Anterior cingulate cortex (tissue), 58 donors: ENCODE measurements at places on chromosomes 2 and 18.

DNA sequence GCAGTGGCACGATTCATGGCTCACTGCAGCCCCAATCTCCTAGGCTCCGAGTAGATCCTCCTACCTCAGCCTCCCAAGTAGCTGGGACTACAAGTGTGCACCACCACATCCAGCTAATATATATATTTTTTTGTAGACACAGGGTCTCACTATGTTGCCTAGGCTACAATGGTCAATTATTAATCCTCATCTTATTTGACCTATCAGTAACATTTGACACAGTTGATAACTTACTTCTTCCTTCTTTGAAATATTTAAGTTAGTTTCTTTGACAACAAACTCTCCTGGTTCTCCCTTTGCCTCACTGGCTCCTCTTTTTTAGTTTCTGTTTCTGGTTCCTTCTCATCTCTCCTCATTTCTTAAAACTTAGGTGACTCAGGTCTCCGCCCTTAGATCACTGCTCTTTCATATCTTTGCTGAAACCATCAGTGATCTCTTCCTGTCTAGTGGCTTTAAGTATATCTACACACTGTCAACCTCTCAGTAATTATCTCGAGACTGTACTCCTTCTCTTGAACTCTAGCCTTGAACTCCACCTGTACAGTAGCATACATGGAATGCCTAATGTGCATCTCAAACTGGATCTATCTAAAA, 11.5 kb downstream of the PGAP1 start:
- DNase-seq = no peak

GRCh38 chr18:62974388-62974787, 259.0 kb downstream of the PHLPP1 start:
- DNase-seq = no peak

- DNase-seq = no peak
These were observed 236.0 kb downstream of the SH3BP4 start for GRCh38 chr2:235187806-235188205.

DNA sequence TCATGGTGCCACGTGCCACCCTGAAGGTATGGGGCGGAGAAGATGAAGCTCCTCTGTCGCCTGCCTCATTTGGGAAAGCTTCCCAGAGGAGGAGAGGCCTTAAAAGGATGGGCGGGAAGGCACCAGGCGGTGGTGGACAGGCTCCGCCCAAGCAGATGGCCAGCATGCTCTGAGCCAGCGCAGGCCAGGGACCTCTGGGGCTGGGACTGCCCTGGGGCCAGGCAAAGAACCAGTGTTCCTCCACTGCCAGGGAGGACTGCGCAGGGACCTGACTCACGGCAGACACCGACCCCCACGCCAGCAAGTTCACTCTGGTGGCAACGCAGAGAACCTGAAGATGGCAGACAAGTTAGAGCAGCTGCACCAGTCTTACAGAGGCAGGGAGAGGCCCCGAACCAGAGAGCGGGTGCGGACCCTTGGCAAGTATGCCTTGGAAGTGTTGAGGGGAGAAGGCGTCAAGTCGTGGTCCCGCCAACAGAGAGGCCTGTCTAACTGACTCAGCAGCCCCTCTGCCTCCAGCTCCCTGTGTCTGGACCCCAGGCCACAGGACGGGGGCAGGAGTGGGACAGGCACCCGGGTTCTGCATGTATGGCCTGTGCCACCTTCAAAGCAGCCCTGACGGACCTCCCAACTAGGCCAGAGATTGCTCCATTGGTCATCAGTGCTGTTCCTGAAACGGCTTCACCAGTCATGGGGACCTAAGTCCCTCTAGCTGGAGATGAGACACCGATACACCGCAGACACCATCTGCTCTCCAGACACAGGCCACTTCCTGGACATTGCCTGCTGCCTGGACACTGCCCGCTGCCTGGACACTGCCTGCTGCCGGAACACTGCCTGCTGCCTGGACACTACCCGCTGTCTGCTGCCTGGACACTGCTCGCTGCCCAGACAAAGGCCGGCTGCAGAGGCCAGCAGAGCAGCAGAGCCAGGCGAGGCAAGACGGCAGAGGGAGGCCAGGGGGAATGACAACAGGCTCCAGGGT, 124.7 kb downstream of the HDAC4 start:
- DNase-seq = no peak

GRCh38 chr2:83850071-83850725, 608.9 kb downstream of the SUCLG1 start:
- no peak for DNase-seq

DNA sequence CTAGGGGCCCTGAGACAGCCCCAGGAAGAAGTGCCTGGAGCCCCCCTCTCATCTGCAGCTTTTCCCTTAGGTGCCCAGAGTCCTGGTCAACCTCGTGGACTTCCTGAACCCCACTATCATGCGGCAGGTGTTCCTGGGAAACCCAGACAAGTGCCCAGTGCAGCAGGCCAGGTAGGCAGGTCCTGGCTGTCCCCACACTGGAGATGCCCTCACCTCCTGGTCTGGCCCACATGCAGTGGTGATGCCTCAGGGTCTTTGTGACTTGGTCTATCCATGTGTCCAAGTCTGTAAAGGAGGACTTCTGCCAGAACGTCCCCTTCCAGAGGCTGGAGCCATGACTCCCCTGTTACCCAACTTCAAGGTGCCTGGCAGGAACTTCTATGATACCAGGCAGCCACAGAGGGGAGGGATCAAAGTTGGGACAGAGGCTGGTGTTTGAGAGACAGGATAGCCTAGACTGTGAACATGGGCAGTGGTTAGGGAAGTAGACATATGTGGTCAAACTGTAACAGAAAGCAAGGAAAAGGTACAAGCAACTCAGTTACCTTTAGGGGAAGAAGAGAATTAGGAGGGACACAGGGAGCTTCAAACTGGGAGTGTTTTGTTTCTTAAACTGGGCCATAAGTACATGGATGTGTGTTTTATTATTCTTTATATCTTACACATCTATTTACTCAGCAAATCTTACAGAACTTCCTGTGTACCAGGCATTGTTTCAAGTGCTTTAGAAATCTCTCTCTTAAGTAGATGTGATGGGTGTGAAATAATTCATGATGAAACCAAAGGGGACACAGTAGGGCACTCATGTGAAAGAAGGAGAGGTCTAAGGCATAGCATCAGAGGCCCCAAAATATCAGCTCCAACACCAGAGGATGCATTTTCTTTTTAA, 107.1 kb downstream of the PLB1 start:
- DNase-seq = no peak

DNA sequence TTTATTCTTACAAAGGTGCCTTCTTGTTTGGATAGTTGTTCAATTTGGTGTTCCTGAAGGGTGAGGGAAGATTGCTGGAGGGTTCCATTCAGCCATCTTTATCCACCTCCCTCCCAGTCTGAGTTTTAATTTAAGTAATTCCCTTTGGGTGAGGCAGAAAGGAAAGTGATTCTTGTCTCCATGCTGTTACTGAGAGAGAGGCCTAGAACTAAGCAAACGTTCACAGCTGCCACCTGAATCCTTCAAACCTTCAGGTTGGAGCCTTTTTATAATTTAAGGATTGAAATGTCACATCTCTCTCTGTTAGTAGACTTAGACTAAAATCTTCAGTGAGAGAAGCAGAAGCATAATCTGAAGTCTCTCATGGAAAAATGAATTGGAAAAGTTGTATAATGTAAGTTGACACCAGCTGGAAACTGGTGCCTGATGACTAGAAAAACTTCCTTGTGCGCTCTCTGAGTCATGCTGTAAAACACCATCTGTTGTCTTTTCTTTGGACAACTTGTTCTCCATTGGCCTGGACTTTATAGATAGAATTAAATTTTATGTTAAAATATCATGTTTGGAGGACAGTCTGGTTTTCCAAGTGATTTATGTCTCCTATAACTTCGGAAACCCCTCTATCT, 14.6 kb downstream of the STRADB start:
- DNase-seq = no peak

- DNase-seq = no peak
These were observed 78.8 kb downstream of the TGOLN2 start for GRCh38 chr2:85248773-85249509.

GRCh38 chr2:236728916-236729670, 159.5 kb downstream of the ACKR3 start:
- no peak for DNase-seq

DNA sequence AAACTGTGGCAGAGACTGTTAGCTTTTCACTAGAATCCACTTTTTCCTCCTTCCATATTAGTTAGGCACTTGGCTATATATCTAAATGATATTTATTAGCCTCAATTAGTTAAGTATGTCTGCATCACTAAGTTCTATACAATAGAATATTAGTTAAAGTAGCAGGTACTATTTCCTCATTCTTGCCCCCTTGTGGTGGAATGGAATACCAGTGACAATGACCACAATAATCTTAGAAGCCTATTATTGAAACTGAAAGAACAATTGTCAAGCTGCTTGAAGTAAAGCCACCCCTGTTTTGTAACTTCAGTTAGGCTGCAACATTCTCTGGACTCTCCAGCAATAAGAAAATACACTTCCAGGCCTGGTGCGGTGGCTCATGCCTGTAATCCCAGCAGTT, 476.3 kb upstream of the VWC2L start:
- DNase-seq = no peak

DNA sequence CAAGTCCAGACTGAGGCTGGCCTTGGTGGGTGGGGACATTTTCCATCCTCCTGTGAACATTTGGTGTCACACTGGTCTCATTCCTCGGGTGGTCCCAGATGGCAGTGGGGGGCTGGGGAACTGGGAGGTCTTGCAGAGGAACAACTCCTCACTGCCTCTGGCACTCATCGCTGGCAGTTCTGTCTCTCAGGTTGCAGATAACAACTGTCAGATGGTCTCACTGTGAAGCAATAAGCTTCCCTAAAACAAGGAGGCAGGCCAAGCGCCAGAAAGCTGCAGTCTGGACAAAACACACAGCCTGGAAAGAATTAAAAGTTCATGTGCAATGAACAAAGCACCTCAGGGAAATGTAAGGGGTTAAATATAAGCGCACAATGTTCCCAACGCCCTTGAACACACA, 78.1 kb downstream of the IRS1 start:
- DNase-seq = no peak

GRCh38 chr2:205689820-205690219, 7.5 kb downstream of the NRP2 start:
- DNase-seq = no peak

- DNase-seq = no peak
These were observed 239.1 kb downstream of the TSN start for GRCh38 chr2:121994238-121995206.

DNA sequence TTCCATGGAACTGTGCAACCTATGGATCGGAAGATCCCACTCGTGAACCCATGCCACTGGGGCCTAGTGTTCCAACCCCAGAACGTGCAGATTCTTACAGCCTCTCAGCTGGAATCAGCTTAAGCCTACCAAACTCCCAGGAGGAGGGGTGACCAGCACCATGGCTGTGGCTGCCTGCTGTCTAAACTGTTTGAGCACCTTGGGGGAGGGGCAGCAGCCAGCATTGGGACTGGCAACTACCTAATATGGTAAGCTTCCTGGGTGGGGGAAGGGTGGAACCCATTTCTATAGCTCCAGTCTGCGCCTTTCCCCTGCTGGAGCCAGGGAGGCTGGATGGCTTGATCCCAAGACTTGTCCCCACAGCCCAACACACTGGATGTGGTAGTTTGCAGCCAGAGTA, 10.7 kb upstream of the POLE4 start:
- DNase-seq = no peak
